ENCODE measurements at places on chromosomes 13 and 19. TPM values are rescaled to one million over a fixed set of nuclear protein-coding genes. Genes with fewer than 3 reads are reported as not detected.

Gene NKG7
- polyA plus RNA-seq: not detected

Gene PRR22
- 0.19 TPM for polyA plus RNA-seq

- no peaks in the 10 kb centered on the region for H3K4me1 ChIP-seq
- H3K27ac ChIP-seq: no peak overlapping the region
- H3K36me3 ChIP-seq: no peaks in the 10 kb centered on the region
- H3K4me3 ChIP-seq: no peak overlapping the region
Observed at GRCh38 chr13:45882626-45883025, 31.1 kb upstream of the SIAH3 start.

DNA sequence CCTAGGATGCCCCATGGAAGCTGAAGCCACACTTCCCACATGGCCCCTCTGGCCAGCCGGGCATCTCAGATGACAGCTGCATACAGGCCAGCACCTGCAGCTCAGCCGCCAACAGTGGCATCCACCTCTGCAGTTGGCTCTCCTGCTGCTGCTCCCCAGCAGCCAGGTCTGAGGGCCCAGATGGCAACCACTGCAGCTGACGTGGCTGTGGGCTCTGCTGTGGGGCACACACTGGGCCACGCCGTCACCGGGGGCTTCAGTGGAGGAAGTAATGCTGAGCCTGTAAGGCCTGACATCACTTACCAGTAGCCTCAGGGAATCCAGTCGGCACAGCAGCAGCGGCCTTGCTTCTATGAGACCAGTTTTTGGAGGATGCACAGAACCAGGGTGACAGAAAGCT, 45.3 kb upstream of the LSM14A start:
- H3K4me3 ChIP-seq: no peak overlapping the region
- H3K27me3 ChIP-seq: no peaks in the 10 kb centered on the region
- H3K4me1 ChIP-seq: peaks cover 6% of the 10 kb centered on the region
- no peak for DNase-seq
- H3K36me3 ChIP-seq: no peaks in the 10 kb centered on the region
- no peak overlapping the region for H3K27ac ChIP-seq

DNA sequence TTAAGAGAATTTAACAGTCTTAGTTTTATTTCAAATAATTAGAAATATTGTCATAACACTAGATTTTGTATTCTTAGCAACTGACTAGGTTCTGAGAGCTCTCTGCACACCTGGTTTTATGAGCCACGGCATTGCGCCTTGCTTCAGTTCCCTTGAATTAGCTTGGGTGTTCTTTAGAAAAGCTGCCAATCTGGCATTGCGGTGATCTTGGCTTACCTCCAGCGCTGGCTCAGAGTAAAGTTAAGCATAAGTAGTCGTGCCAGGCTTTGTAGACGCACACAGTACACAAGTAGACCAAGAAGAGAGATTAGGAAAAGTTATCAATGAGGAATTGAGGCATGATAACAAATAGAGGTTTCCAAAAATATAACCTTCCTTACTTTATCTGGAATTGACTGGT, 45.7 kb downstream of the TPP2 start:
- H3K27ac ChIP-seq: no peak overlapping the region
- H3K27me3 ChIP-seq: no peaks in the 10 kb centered on the region

Gene KLC3
- not detected for polyA plus RNA-seq

All from GM23248 (cell line).